ENCODE measurements at places on chromosomes 7 and 10.

DNA sequence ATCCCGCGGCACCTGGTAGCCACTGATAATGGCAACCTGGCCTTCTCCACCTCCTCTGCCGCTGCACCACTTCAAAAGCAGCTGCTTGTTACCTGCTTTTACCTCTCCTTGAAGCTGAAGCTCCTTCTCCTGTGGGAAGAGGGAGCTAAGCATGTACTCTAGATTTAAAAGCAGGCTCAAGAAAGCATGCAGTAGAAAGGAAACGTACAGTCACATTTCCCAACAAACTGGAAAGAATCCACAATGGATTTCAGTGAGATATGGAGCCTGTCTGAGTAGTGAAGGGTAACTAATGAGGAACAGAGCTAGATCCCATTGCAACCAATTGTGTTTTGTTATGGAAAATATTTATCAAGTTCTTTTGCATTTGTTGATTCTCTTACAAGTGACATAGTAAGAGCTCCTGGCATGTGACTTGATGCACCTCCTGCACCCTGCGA is 457.4 kb upstream of the GALNT17 start:
- DNase-seq: no peak

DNA sequence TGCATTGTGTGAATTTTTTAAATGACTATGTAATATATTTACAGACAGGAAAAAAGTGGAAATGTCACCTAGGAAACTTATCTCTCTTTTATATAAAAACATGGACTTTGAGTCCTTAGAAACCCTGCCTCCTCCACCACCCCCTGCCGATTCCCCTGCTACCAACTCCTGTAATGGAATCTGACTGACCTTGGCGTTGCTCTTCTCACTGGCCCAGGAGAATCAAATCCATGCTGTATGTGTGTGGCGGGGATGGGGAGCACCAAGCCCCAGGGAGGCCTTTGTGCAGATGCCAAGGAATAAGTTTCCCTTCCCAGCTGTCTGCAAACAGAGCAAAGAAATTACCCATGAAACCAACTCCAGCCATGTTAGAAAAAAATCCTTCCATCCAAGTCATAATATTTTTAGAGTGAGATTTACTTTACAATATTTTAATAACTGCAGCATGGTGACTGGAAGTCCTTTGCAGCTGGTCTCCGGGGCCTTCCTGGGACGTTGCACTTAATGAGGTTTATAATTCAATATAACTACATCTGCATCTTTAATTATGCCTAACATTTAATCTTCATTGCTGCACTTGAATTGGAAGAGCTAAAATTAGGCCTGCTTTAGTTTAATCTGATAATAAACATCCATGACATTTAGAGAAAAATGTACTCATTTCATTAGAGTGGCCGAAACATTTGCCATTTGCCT is 111.4 kb upstream of the CACUL1 start:
- DNase-seq: no peak

- no peak for DNase-seq
Measured at GRCh38 chr7:12802070-12802469, 114.6 kb downstream of the ARL4A start.

GRCh38 chr10:8071006-8071405 is 16.5 kb downstream of the GATA3 start:
- DNase-seq: no peak

- DNase-seq: no peak
Measured at GRCh38 chr7:67918158-67918557, 921.5 kb downstream of the TYW1 start.

DNA sequence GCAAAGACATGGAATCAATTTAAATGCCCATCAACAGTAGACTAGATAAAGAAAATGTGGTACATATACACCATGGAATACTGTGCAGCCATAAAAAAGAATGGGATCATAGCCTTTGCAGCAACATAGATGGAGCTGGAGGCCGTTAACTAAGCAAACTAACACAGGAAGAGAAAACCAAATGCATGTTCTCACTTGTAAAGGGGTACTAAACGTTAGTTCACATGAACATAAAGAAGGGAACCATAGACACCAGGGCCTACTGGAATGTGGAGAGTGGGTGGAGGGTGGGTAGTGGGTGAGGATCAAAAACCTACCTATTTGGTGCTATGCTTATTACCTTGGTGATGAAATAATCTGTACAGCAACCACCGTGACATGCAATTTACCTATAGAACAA is 78.4 kb upstream of the GSDME start:
- DNase-seq: no peak

DNA sequence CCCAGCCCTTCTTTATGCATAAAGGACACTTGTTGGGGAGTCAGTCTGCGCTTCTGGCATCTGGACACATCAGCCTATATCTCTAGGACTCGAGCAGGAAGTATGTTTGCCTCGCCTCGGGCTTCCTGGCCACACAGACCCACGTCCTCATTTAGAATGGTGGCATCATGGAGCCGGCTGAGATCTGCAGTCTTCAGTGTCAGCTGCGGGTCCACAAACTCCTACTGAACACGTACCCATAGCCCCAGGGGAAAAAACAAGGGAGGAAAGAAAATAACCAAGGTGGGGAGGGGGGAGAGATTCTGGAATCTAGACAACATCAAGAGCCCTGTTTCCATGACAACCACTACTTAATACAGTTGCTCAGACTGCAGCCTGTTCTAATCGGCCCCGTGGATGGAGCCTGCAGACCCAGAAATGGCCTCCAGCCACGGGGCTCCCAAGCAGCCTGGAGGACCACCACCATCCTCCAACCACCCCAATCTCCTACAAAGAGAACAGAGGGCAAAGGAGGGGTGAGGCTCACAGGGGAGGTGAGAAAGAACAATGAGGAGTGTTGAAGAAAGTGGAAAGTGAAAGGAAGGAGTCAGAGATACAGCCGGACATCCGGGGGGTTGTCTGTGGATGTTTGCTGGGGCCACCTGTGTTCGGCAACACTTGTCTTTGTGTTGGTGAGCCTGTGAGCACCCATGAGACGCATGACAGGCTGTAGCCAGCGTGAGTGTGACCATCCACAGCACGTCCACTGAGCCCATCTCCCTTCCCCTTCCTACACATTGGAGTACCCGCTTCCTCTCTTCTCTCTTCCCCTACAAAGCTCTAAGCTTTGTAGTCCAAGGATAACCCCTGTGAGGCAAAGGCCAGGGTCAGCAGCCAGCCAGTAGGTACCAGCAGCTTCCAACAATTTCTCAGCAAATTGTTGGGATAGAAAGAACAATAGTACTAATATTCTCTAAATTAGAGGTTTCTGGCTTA is 141.0 kb downstream of the PLXNA4 start:
- no peak for DNase-seq

- no peak for DNase-seq
Measured at GRCh38 chr7:94701555-94701973, 45.6 kb upstream of the SGCE start.

DNA sequence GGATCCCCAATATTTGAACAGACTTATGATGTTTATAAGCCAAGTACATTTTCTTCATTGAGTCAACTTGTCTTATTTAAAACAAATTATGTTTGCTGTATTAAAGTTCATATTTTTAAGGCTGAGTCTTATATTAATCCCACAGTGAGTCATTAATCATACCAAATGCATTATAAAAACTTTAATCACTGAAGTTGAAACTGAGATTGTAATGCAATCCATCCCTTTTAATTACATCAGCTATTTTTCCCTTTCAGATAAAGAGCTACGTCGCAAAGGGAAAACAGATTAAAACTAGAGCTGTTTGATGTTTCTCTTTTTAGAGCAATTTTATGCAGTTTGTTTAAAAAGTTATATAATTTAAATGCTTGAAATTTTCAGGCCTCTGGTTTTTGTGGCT is 183.0 kb downstream of the ARID5B start:
- DNase-seq: no peak

DNA sequence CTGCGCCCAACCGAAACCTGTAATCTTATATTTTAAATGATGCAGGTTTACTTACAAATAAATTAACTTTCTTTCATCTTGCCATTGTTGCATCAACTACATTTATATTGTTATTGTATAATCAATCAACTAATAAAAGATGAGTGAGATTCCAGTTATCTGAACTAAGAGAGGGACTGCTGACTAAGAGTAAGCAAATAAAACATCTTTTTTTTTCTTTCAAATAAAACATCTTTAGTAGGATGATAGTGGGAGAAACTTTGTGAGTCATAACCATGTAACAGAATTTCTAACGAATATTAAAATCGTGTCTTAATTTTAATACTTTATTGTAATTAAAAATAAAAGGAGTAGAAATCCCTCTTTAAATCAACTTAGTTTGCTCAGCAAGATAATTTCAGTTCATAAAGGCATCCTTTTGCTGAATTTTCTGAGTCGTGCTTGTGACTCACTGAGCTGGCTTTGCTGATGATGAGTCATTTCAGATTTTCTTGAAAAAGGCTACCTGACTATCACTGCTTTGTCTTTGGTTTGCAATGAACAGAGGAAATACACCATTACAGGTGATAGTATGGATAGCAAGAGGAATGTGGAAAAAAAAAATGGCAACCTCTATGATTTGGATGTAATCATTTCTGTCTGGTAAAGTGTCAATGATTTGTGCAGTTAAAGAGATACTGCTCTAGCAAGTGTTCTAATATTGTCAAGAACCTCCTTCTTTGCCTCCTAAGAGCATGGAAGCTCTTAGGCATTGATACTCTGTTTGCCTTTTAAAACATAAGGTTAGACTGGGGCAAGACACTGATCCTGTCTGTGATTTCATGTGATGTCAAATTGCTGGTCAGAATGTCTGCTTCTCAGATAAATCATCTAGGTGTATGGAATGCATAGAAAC is 119.5 kb downstream of the GPR158 start:
- no peak for DNase-seq

GRCh38 chr7:516216-516605 is 3.4 kb downstream of the PDGFA start:
- no peak for DNase-seq
